Mesothelial cell of epicardium (in vitro differentiated cells): ENCODE measurements at places on chromosomes 11 and 22.

GRCh38 chr11:12173111-12173510 is 62.7 kb downstream of the MICAL2 start:
- H3K36me3 ChIP-seq, result no peaks in the 10 kb centered on the region
- no peak overlapping the region for H3K27ac ChIP-seq
- no peak for DNase-seq

DNA sequence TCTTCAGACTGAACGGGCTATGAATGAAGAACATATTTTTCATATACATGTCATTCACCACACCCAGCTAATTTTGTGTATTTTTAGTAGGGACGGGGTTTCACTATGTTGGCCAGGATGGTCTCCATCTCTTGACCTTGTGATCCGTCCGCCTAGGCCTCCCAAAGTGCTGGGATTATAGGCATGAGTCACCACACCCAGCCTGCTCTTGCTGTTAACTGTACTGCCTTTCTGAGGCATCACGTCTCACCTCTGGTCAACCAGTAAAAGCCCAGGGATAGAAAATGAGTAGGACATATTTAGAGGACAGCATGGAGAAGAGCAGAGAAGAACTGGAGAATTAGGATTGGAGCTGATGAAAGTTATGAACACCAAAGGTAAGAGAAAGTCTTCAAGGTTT is 55.6 kb downstream of the APOL3 start:
- no peak overlapping the region for H3K27ac ChIP-seq
- peaks cover 3% of the 10 kb centered on the region for H3K27me3 ChIP-seq
- DNase-seq, result no peak
- H3K4me3 ChIP-seq, result no peak overlapping the region
- peaks cover 1% of the 10 kb centered on the region for H3K4me1 ChIP-seq
- H3K36me3 ChIP-seq, result no peaks in the 10 kb centered on the region

DNA sequence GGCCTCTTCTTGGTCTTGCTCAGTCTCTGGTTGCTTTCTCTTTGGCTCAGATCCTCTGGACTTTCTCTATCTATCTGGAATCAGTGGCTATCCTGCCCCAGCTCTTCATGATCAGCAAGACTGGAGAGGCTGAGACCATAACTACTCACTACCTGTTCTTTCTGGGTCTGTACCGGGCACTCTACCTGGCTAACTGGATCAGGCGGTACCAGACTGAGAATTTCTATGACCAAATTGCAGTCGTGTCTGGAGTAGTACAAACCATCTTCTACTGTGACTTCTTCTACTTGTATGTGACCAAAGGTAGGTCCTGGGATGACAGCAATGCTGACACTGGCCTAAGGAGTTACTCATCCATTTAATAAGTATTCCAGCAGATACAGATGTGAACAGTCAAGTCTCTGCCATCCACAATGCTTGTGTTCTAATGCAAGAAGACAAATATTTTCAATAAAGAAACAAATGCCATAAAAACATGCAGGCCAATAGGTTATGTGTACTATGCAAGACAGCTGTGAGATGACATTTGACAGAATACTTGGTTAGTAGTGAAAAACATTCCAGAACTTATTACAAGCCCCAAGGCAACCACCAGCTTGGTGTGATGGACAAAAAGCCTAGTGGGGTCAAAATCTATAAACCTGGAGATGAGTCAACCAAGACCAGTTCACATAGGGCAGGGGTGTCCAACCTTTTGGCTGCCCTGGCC is 13.4 kb downstream of the KDELR3 start:
- H3K36me3 ChIP-seq, result peaks cover 42% of the 10 kb centered on the region
- H3K27ac ChIP-seq, result peak overlapping the region; percentile 68
- H3K4me3 ChIP-seq, result no peak overlapping the region
- no peaks in the 10 kb centered on the region for H3K27me3 ChIP-seq

DNA sequence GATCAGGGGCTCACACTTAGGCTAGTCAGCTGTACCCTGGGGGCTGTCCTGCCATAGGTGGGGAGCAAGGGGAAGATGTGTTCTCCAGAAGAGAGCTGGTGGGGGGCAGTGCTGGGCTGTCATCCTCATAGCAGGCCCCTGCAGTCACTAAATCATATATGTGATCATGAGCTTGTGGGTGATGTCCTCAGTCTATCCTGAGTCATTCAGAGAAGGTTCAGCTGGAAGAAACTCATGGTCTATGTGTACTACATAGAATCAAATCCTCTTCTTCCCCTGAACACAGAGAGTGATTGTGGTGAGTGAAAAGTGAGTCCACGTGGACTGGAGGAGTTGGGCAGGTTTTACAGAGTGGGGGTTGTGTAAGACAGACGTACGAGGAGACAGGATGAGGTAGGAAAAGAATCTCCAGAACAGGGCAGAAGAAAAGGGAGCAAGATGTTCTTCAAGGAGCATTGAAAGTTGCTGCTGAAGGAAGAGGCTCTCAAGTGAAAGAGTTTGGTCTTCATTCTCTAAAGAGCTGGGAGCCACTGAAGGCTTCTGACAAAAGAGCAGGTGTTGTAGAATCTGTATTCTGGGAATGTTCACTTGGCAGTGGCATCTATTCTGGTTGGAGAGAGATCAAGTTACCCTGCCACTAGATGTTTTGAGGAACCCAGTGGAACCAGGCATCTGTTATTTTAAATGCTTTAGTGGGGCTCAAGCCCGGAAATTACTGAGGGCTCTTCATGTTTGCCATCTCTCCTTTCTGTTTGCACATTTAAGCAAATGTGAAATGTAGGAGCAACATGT is 68.9 kb downstream of the C22orf31 start:
- peaks cover 31% of the 10 kb centered on the region for H3K4me1 ChIP-seq
- peaks cover 41% of the 10 kb centered on the region for H3K36me3 ChIP-seq
- no peaks in the 10 kb centered on the region for H3K27me3 ChIP-seq
- DNase-seq, result no peak
- no peak overlapping the region for H3K4me3 ChIP-seq
- peak overlapping the region; percentile 3 for H3K27ac ChIP-seq

DNA sequence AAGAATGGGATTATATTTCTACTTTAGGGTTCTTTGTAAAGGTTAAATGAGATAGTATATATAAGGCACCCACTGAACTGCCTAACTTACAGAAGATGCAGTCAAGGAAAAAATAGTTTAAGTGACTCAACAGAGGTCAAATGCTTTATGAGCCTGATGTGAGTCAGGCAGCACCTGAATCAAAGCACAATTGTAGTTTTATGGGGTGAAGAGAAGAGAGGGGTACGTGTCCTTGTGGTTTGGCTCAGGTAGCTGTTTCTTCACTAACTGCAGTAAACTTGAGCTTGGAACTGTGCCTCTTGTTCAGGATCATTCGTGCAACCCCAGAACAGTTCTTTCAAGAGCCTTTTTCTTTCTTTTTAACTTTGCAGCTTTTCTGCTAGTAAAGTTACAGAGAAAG is 125.2 kb upstream of the SPON1 start:
- no peak for DNase-seq
- no peaks in the 10 kb centered on the region for H3K4me1 ChIP-seq
- H3K36me3 ChIP-seq, result no peaks in the 10 kb centered on the region
- peaks cover 5% of the 10 kb centered on the region for H3K27me3 ChIP-seq
- H3K4me3 ChIP-seq, result no peak overlapping the region
- no peak overlapping the region for H3K27ac ChIP-seq

GRCh38 chr11:131581046-131581445 is 210.6 kb downstream of the NTM start:
- no peaks in the 10 kb centered on the region for H3K4me1 ChIP-seq
- no peak overlapping the region for H3K27ac ChIP-seq
- H3K36me3 ChIP-seq, result no peaks in the 10 kb centered on the region

DNA sequence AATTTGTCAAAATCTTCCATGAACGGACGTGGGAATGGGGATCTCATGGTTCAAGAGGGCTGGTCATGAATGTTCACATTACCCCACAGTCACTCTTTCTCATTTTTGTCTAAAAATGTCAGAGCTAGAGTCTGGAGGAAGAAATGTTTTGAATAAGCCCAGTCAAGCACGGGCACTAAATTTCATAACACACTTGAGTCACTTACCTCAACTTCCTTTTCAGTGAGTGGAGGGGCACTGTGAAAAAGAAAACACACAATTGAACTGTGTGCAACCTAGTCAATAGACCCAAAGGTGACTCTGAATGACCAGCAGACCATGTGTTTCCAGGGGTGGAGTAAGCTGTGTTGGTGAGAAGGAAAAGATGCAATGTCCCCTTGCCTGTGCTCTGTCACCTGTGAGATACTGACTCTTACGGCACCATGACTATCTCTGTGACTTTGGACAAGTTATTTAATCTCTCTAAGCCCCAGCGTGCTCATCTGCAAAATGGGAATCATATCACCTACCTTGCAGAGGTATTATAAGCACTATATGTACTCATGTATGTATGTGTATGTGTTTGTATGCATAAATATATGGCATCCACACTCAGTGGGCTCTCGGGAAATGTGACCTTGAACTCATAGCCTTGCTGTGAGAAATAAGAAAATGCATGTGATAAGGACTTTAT is 38.2 kb upstream of the LYVE1 start:
- peaks cover 3% of the 10 kb centered on the region for H3K36me3 ChIP-seq
- H3K4me1 ChIP-seq, result peaks cover 17% of the 10 kb centered on the region
- H3K27me3 ChIP-seq, result no peaks in the 10 kb centered on the region
- DNase-seq, result no peak

- no peaks in the 10 kb centered on the region for H3K27me3 ChIP-seq
- peaks cover 7% of the 10 kb centered on the region for H3K4me1 ChIP-seq
- DNase-seq, result no peak
- no peaks in the 10 kb centered on the region for H3K36me3 ChIP-seq
- no peak overlapping the region for H3K4me3 ChIP-seq
Measured at GRCh38 chr11:85180528-85180927, 446.6 kb downstream of the DLG2 start.

GRCh38 chr22:35674335-35674734 is 26.1 kb downstream of the APOL6 start:
- DNase-seq, result no peak
- peaks cover 5% of the 10 kb centered on the region for H3K4me1 ChIP-seq
- H3K36me3 ChIP-seq, result no peaks in the 10 kb centered on the region
- H3K4me3 ChIP-seq, result no peak overlapping the region
- H3K27ac ChIP-seq, result no peak overlapping the region

DNA sequence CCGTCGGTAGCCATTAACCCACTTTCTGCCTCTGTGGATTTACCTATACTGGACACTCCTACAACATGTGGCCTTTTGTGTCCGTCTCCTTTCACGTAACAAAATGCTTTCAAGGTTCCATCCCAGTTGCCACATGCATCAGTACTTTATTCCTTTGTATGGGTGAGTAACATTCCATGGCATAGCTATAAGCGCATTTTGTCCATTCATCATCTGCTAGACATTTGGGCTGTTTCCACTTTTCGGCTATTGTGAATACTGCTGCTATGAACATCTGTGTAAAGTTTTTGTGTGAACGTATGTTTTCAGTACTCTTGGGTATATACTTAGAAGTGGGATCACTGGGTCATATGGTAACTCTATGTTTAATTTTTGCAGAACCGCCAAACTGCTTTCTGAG is 257.2 kb downstream of the ST3GAL4 start:
- H3K27me3 ChIP-seq, result peaks cover 79% of the 10 kb centered on the region
- no peak for DNase-seq
- H3K4me3 ChIP-seq, result no peak overlapping the region

- H3K4me1 ChIP-seq, result peaks cover 19% of the 10 kb centered on the region
- no peak overlapping the region for H3K4me3 ChIP-seq
- H3K27ac ChIP-seq, result no peak overlapping the region
- DNase-seq, result no peak
Measured at GRCh38 chr22:23229646-23230045, 49.3 kb downstream of the BCR start.

DNA sequence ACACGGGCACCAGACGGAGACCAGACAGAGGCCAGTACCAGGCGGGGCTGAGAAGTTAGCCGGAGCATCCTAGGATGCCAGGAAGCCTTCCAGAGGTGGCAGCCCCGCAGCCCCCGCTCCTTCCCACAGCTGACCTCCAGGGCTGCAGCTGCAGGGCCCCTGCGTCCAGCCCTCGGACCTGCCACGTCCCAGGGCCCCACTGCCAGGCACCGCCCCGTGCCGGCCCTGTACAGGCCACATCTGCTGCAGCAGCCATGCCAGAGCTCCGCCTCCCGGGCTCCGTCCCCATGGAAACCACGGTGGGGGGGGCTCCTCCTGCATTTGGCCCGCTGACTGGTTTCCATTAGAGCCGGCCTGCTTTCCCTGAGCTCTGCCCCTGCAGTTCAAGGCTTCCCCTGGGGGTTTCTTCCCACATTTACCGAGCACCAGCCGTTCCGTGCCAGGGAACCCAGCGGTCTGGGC is 62.5 kb upstream of the PPARA start:
- no peak overlapping the region for H3K4me3 ChIP-seq
- H3K27me3 ChIP-seq, result no peaks in the 10 kb centered on the region
- no peaks in the 10 kb centered on the region for H3K4me1 ChIP-seq
- no peaks in the 10 kb centered on the region for H3K36me3 ChIP-seq
- DNase-seq, result no peak

DNA sequence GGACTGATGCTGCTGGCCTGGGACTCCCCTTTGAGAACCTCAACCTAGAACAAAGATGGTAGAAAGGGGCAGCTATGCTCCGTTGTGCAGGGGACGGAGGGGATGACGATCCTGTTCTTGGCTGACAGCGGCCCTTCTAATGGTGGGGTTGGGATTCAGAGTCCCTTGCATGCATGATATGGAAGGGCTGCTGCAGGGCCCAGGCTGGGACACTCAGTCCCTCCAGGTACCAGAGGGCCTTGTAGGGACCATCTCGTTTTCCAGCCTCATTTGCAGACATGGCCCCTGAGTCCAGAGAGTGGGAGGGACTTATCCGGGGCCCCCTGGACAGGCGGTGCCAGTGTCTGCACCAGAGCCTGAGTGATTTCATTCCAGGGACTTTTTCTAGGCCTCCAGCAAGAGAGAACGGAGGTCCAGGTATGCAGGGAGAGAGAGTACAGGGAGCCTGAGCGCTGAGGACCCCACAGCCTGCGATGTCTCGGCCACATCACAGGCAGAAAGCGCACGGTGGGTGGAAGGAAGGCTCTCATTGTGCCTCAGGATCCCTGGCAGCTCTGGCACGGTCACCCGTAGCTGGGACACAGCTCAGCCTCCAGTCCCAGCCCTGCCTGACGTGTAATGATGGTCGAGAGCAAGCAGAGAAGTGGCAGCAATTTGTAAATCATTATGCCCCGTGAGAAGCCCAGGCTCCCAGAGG is 860.8 kb downstream of the TBC1D22A start:
- no peak for DNase-seq
- H3K36me3 ChIP-seq, result no peaks in the 10 kb centered on the region
- H3K27ac ChIP-seq, result no peak overlapping the region

- peak overlapping the region; percentile 91 for H3K4me3 ChIP-seq
- H3K36me3 ChIP-seq, result peaks cover 3% of the 10 kb centered on the region
- no peak for DNase-seq
- H3K27ac ChIP-seq, result peak overlapping the region; percentile 82
- peaks cover 39% of the 10 kb centered on the region for H3K4me1 ChIP-seq
- H3K27me3 ChIP-seq, result no peaks in the 10 kb centered on the region
Measured at GRCh38 chr11:117180020-117180419, 1.5 kb downstream of the SIDT2 start.
